ENCODE measurements at places on chromosomes 2 and 18.

- no peak for DNase-seq
These were observed 1069.3 kb upstream of the CNTNAP5 start for GRCh38 chr2:122955776-122956175.

GRCh38 chr2:215929602-215930335 is 83.6 kb downstream of the MREG start:
- DNase-seq: no peak

- DNase-seq: no peak
These were observed 77.0 kb upstream of the CNGA3 start for GRCh38 chr2:98269274-98269673.

- DNase-seq: no peak
These were observed 565.7 kb downstream of the ZEB2 start for GRCh38 chr2:143954186-143954585.

DNA sequence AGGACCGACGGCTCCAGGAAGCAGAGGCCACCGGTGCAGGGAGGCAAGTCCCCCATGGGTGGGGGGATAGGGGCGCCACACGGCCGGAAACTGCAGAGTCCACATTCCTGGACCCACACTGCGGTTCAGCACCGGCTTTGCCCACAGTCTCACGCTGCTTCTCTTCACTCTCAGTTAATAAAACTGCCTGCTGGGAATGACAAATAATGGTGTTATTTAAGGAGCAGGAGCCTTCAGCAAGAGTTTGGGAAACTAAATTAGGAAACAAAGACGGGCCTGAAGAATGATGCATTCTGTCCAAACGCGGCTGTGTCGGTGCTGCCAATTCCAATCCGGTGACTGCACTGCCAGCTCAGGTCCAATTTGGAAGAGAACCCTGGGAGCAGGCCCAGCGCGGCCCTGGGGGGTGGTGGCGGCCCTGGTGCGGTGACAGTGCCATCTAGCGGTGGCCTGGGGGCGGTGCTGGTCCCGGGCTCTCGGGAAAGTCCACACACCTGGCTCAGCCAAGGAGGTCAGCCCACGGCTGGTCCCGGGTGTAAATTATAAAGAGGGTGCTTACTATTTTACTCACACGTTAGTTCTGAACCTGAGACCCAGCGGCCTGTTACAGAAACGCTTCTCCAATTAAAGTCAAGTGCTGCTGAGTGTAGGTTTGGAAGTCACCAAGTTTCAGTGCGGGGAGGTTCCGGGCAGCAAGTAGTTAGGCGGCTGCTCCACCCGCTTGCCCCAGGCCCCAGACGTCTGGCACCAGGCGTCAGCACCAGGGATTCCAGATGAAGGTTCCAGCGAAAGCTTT is 73.1 kb upstream of the PXDN start:
- peak; percentile 71 for DNase-seq

DNA sequence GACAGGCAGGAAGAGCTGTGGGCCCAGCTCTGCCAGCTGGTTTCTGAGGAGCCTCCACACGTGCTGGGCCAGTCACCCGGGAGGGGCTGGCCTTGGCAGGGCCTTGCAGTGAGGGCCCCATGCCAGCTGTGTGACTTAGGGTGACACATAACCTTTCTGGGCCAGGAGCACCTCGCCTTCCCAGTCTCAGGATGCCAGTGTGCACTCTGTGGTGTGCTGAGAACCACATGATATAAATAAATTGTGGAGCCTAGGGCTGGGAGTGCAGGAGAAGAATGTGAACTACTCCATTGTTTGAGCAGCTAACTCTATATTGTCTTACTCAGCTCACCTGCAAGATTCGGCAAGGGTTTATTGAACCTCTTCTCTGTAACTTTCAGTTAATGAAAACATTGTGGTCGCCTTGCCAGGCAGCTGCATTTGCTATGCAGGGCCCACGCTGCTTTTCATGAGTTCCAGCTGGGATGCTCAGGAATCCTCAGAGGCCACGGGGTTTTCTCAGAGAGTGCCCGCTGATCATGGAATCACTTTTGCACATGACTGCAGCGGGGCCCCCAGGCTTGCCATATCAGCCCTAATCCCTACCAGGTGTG is 222.3 kb downstream of the SH3RF3 start:
- peak; percentile 27 for DNase-seq

- DNase-seq: no peak
These were observed 2.8 kb downstream of the KCNIP3 start for GRCh38 chr2:95299961-95300360.

DNA sequence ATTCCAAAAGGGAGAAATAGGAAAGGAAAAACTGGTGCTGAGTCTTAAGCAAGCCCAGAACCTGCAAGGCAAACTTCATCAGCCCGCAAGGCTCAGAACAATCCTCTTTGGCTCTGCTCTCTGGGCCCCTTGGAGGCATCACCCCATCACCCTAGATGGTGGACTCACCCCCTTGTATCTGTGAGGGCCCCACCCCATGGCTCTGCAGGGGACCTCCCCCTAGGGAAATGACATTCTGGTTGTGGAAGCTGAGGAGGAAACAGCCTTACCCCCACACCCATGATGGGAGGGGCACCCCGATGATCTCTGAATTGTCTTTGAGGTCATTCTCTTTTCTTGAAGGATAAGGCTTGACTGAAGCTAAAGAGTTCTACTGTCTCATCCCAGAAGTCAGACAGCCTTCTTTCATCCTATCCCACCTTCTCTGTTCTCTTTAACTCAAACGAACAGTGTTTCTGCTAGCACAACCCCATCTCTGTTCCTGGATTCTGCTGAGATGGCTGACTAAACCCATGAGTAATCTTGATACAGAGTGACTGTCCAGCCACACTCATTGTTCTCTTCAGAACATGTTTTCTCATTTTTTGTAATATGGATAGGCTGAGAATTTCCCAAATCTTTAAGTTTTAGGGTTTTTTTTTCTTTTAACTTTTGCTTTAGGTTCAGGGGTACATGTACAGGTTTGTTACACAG is 492.1 kb upstream of the MYT1L start:
- no peak for DNase-seq

DNA sequence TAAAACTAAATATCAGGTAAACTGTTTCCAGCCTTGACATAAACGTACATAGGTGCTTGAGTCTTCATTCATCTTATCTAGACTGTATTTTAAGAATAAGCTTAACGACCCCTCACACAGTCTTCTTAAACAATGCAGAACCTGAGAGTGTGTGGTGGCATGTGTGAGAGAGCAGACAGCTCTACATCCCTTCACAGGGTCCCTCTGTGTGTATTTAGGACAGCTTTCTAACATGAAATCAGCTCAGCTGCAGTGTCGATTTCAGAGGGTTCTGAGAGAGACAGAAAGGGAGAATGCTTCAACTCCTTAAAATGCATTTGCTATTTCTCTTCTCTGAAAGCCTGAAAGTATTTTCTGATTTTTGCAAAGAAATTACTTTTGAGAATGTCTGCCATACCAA is 185.2 kb downstream of the GRB14 start:
- DNase-seq: no peak

DNA sequence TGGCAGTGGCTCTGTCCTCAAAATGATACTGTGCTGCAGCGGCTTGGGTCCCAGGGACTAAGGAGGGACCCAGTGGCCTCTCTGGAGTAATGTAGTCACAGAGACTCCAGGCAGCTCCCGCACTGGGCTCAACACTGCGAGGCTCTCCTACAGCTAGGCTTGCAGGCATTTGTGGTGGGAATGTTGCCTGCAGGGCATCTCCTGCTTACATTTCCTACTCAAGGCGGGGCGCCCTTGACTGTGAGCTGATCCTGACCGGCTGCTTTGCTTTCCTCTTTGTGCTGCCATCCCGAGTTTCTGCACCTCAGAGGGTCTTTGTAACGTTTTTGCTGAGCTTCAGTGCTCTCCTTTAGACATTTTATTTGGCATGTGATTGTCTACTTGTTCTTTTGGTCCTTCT is 177.4 kb upstream of the FN1 start:
- no peak for DNase-seq

DNA sequence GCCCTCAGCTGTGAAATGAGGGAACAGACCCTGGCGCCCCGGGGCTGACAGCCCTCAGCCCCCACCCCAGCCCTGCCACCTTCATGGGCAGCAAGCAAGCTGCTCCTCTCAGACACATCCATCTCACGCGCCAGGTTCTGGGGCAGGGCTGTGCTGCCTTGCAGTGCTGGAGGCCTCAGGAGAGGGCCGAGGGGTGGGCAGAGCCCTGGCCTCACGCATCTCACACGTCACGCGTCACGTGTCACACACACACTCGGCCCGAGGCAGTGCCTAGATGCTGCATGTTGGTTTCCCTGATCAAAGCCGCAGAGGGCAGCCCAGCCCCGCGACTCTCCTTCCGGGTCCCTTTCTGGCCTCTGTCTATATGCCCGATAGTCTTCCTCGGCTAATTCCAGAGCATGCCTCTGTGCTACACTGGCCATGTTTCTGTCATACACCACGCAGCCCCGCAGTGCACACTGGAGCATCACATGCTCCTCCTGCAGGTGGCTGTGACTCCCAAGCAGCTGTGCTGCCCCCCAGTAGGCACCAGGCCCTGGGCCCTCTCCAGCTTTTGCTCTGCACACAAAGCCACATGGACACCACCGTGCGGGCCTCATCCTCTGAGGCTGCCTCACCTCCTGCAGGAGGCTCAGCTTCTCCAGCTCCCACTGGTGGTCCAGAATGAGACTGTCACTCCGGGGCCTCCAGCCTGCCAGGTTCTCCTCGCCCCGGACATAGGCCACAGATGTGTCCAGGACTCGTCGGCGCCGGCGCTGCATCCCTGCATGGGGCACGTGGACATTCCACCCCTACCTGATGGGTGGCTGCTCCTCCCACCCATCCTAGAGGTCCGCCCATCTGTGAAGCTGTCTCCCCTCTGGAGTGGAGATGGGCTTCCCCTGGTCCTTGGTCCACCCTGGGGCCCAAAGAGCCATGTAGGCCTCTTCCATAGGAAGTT is 31.4 kb downstream of the AQP12A start:
- DNase-seq: no peak

GRCh38 chr2:231672617-231673347 is 35.5 kb upstream of the PTMA start:
- peak; percentile 55 for DNase-seq

DNA sequence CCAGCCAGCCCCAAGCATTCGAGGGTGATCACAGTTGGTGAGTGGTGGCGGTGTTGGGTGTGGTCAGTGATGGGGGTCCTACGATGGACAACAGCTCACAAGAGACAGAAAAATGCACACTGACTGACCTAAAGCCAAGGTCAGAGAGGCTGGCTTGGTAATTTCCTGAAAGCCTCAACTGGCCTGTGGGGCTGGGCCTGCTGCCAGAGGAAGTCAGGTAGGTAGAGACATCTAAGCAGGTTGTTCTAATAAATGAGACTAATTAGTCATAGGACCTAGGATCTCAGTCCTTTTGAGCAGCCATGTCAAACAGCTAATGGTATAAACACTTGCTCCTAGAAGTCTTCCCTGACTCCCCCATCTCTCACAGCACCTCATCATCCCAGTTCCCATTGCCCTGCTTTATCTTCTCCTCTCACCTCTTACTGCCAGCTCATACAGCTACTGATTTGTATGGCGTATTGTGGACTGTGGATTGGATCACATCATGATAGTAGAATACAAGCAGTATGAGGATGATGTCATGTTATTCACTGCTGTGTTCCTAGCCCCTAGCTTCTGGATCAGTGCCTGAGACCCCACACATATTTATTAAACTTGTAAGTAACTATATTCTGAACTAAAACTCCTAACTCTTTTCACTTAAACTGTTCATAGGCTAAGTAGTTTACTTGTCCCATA is 262.9 kb upstream of the KLHL29 start:
- no peak for DNase-seq

DNA sequence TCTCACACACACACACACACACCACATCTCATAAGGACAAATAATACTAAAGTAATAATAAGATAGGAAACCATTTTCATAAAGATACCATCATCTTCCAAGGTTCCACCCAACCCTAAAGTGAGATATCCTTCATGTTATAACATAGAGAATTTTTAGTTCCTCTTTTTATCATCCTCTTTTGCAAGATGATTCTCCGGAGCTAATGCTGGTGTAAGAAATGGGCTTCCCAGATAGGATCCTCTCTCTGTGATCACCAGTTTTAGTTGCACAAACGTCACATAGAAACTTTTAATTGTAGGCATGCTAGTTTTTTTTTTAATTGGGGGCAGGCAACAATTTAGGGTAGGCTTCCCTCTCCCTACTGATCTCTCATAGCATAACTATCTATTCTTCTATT is 49.6 kb downstream of the ARHGAP25 start:
- DNase-seq: no peak

GRCh38 chr2:111918383-111918806 is 20.0 kb downstream of the MERTK start:
- DNase-seq: no peak

- DNase-seq: no peak
These were observed 401.8 kb downstream of the KCNJ3 start for GRCh38 chr2:155100261-155100660.

GRCh38 chr2:199457147-199458008 is at the start of gene SATB2:
TSS of gene SATB2 (minus strand) at chr2:199457939. CDS start at chr2:199456037, 1,902 bp downstream.
- no peak for DNase-seq

- no peak for DNase-seq
These were observed 142.4 kb upstream of the ALPP start for GRCh38 chr2:232236200-232236599.

- DNase-seq: no peak
These were observed 122.2 kb downstream of the BIRC6 start for GRCh38 chr2:32478889-32479620.

- DNase-seq: no peak
These were observed 669.1 kb downstream of the GALR1 start for GRCh38 chr18:77918730-77919129.

- no peak for DNase-seq
These were observed 7.1 kb downstream of the TPGS2 start for GRCh38 chr18:36821681-36822080.

GRCh38 chr2:14492920-14493503 is 139.5 kb upstream of the LRATD1 start:
- no peak for DNase-seq

DNA sequence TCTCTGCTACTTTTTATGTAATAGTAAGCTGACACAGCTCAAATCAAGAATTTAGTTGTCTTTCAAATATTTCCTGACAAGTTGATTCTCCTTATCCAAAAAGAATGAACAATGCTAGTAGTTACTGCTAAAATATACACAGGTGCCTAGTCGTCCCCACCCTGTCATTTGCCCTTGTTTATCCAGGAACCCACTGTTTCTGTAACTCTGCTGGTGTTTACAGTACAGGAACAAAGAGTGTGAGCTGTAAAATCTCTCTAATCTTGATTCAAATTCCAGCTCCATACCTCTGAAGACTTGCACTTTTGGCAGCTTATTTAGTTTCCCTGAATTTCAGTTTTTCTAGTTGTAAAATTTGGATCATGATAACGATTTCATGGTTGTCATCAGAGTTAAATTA is 21.1 kb upstream of the SCYGR2 start:
- DNase-seq: no peak

DNA sequence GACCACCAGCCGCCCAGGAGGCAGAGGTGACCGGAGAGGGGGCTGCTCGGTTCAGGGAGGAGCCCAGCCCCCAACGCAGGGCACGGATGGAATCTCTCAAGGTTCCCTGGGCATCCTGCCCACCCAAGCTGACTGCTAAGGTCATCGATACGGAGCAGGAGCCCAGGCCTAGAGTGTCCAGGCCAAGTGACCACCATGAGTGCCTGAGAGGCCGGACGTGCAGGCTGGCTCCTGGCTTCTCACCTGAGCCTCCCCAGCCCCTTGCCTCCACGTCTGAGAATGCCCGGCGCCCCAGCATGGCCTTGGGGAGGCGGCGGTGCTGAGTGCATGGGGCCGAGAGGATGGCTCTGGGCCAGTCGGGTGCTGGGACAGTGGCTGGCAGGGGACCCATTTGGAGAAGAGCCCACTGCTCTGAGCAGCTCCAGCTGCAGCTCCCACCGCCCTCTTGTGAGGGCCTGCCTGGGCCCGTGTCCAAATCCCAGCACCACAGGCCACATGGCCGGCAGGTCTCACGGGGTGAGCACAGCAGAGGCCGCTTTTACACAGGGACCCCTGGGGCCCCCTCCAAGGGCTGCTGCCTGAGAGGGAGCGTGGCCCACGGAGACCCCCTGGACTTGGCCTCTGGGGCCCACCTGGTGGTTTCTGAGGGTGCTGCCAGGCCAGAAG is 102.8 kb upstream of the CTDP1 start:
- DNase-seq: no peak

Measured in stimulated activated naive CD8-positive, alpha-beta T cell treated with anti-CD3 and anti-CD28 coated beads, Interleukin-15, Interleukin-2, amounts not matched to agents 100 U/mL and 50 U/mL, for 24 hours (primary cell).